Effector CD8-positive, alpha-beta T cell (primary cell): ENCODE measurements at places on chromosomes 3 and 15.
A peak's percentile ranks its signal among the peaks of the same experiment; 100 is the strongest.

- DNase-seq: no peak
Measured at GRCh38 chr3:153600896-153601295, 438.9 kb downstream of the RAP2B start.

DNA sequence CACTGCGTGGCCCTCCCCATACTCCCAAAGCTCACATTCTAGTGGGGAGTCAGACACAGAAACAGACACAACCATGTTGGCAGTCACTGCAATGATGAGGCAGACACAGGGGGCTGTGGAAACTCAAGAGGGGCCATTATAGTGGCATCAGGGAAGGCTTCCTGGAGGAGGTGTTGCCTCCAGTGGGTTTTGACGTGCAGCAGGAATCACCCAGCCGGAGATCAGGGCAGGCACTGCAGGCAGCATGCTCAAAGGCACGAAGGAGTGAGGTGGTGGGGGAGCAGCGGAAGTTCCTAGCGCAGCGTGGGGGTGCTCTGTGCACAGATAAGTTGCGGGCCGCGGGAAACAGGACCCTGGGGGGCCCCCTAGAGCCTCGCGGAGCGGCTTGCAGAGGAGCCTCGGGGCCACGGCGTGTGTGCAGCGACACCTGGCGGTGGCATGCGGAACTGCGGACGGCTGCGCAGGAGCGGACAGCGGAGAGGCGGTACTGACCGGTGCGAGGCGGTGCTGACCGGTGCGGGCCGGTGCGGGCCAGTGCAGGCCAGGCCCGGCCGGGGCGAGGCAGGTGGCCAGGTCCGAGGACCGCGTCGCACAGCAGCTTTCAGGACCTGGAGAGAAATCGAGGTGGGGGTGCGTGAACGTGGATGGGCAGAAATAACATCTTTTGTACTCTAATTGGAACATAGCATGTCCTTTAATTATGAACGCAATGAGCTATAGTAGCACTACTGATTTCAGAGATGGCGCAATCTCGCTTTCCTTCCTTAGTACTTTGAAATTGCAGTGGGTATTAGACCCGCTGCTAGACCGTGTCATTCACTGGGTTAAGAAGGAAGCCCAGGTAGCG lies 101.5 kb downstream of the FBLN2 start:
- peak; percentile 78 for DNase-seq

DNA sequence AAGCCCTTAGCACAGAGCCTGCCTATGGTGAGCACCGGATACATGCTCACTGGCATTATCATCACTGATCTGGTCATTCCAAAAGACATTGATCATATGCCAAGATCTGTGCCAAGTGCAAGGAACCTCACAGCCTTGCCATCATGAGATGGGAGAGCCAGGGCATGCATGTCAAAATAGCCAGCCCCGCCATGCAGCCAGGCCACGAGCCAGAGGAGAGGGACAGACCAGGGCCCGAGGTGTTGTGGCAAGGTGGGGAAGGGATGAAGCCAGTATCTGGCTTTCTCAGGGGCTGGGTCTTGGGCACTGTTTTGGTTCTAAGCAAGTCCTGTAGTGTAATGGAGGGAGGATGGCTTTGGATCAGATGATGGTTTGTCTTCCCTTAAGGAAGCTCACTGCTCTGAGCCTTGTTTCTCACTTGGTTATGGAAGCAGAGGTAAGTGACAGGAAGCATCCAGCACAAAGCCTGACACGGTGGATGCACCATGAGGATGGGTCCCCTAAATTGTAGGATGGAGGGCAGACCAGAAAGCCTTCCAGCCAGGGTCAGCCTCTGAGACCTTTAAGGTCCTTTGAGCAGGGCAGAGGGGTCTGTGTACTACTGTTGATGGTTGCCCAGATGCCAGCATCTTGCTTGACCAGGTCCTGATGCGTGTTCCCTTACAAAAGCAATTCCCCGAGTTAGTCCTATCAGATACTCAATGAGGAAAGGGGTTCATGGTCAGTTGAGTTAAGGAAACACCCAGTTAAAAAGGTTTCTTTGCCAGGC lies 247.7 kb upstream of the TLE3 start:
- DNase-seq: no peak

- no peak for DNase-seq
Measured at GRCh38 chr3:188760408-188760807, 411.4 kb upstream of the TPRG1 start.

GRCh38 chr15:67854358-67854757 lies 14.5 kb upstream of the RNU6-1 start:
- no peak for DNase-seq

GRCh38 chr3:131031660-131032059 lies 5.0 kb downstream of the NEK11 start:
- no peak for DNase-seq

DNA sequence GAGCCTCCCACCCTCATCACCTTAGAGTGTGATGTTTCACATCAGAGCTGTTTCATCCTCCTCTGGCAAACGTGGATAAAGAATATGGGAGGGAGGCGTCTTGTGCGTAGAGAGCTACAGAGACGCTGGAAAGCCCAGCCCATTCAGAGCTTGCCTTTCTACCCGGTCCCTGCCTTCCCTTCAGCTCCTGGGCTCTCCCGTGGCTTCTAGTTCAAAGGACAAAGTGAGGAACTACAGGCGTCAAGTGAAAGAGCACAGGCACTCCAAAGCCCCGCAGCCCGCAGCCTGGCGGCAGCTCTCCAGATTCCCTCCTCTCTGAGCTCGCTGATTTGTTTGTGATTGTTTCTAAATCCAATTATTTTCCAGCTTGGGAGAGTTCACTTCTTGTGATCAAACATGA lies 197.1 kb upstream of the IGF1R start:
- DNase-seq: no peak

DNA sequence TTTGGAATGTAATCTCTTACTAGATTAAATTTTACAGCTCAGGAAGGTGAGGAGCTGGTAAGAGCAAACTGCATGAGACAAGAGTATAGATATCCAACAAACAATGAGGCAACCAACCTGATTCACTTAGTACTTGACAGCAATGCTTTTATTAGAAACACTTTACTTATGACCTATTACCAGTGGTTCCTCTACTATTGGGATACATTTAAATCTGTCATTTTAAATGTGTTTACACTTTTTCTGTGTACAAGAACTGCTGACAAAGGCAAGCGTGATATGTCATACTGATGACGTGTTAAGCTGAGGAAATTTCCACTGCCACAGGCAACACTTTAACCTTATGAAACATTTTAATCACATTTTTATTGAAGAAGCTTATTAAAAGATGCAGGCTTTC lies 1043.3 kb downstream of the FHIT start:
- no peak for DNase-seq

- DNase-seq: peak; percentile 9
Measured at GRCh38 chr3:158727206-158728060, 4.8 kb downstream of the RARRES1 start.

- no peak for DNase-seq
Measured at GRCh38 chr3:7962301-7962700, 539.3 kb upstream of the LMCD1 start.

- no peak for DNase-seq
Measured at GRCh38 chr15:42688301-42688700, 48.6 kb downstream of the CDAN1 start.

- DNase-seq: no peak
Measured at GRCh38 chr3:171390051-171390941, 69.9 kb downstream of the TNIK start.

GRCh38 chr3:23932571-23932970 lies 12.5 kb upstream of the NR1D2 start:
- DNase-seq: no peak

- no peak for DNase-seq
Measured at GRCh38 chr3:127454968-127455367, 135.6 kb downstream of the TPRA1 start.

DNA sequence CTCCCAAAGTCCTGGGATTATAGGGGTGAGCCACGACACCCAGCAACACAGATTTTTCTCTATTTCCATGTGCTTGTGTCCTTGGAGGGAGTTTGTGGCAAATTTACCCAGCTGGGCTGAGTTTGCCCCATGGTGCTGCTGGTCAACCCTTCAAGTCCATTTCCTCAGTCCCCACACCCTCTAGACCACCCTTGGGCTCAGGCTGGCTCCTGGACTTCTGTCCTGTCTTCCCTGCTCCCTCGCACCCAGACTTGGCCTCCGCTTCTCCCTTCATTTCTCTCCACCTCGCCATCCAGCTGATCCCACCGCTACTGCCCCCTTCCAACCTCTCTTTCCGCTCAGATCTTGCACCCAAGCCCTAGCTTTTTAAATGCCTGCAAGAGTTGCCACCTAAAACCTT lies 7.3 kb upstream of the RHOV start:
- DNase-seq: no peak

GRCh38 chr3:151838574-151839312 lies 24.8 kb downstream of the AADAC start:
- no peak for DNase-seq

DNA sequence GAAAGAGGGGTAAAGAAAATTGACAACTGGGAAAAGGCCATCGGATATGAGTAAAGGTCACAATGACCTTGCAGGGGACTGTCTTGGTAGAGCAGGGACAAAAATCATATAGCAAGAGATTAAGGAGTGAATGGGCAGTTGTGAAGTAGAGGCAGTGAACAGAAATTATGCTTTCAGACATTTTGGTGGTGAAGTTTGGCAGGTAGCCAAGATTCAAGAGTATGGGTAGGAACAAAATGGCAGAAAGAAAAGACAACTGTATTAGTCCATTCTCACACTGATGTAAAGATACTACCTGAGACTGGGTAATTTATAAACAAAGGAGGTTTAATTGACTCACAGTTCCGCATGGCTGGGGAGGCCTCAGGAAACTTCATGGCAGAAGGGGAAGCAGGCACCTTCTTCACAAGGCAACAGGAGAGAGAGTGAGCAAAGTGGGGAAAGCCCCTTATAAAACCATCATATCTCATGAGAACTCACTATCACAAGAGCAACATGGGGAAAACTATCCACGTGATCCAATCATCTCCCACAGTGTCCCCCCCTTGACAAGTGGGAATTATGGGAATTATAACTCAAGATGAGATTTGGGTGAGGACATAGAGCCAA lies 84.0 kb downstream of the CGNL1 start:
- no peak for DNase-seq

- DNase-seq: no peak
Measured at GRCh38 chr15:68572921-68573320, 5.9 kb upstream of the CORO2B start.

DNA sequence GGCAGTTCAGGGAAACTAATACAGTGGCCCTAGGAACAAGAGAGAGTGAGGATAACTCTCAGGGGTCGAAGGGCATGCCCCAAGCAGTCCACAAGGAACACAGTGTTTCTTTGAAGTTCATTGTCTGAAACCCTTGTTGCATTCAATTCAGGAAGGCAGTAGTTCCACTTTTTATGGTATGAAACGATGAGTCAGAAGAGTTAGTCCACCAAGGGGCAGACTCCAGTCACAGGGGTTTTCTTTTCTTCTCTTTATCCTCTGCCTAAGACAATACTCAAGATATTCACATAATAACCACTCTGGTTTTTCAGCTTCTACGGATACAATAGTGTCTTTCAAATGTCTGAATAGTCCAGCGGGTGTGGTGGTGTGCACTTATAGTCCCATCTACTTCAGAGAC lies 23.7 kb upstream of the TICRR start:
- no peak for DNase-seq

DNA sequence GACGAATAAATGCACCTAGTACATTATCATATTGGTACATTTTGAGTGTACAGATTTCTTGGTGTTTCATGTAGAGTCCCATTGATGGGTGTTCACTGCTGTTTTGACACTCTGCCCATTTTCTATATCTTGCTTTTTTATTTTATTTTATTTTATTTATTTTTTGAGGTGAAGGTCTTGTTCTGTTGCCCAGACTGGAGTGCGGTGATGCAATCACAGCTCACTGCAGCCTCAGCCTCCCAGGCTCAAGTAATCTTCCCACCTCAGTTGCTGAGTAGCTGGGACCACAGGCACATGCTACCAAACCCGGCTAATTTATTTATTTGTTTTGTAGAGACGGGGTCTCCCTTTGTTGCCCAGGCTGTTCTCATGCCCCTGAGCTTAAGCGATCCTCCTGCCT lies 44.2 kb downstream of the DNAJC13 start:
- no peak for DNase-seq

GRCh38 chr3:4914464-4914863 lies 64.8 kb upstream of the BHLHE40 start:
- no peak for DNase-seq

DNA sequence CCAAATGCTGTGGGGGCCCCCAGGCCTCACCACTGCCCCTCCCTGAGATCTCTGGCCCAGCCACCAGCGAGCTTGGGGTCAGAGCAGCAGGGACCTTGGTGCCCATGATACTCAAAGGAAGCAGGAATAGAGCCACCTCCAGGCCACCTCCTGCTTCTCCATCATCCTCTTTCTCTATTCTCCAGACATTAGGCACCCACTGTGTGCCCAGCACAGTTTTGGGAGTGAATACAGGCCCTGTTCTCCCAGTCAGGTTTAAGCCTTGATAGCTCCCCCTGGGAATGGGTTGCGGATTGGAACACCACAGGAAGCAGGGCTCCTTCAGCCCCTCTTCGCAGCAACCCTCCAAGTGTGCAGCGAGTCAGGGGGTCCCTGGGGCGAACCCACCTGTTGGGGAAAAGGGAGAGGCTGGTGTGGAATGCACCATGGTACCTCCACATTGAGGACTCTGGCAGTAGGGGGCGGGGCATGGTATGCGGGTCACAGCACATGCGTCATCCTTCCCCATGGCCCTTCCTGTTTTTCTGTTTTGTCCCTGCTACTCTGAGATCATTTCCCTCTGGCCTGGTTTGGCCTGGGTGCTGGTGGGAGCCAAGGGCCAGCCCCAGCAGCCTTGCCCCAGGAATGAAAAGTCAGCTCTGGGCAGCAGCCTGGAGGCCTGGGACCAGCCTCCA lies 14.2 kb upstream of the SEMA3B start:
- DNase-seq: no peak

DNA sequence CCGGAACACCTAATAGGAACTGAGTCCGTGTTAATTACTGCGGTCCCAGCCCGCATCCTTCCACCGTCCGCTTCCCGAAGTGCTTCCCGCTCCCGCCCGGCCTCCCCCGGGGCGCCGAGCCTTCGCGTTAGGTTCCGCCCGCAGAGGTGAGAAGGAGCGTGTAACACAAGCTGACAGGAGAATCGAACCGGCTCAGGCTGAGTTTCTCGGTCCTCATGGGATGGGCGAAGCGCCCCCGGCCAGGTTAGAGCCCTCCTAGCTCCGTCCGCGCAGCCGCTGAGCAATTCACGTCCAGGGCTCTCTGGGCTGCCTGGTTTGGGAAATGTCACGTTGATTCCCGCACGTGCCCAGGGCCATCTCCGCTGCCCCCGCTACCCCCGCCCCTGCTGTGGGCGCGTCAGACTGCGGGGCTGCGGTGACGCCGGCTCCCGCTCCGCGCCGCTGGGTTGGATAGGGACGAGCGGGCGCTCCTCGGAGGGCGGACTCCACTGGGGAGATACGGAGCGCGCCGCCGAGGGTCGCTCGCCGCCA lies 954 bp downstream of the CLDN11 start:
- no peak for DNase-seq

GRCh38 chr15:41480396-41481140 lies 13.1 kb upstream of the ITPKA start:
- no peak for DNase-seq

DNA sequence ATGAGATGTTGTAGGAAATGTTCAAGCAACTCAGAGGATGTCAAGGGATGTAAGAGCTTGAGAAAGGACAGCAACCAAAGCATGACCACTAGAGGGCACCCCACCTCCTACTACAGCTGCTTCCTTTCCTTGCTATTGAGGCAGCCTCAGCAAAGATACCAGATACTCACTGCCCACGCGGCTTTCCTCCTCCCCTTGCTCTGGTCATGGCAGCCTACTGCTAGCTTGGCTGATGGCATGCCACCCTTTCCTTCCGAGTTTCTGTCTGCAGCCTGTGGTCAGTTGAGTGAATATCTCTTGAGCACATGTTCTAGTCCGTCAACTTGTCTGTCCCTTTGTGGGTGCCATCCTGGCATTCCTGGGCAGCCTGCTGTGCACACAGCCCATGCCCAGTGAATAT lies 4.4 kb upstream of the CXCR6 start:
- peak; percentile 61 for DNase-seq

GRCh38 chr3:64824394-64824909 lies 136.7 kb upstream of the ADAMTS9 start:
- DNase-seq: no peak
